ENCODE measurements at places on chromosomes 6 and 20.

GRCh38 chr6:134994431-134994830 is 44.5 kb upstream of the ALDH8A1 start:
- DNase-seq, result no peak

GRCh38 chr6:106820412-106820852 is 154.1 kb downstream of the CD24 start:
- DNase-seq, result no peak

DNA sequence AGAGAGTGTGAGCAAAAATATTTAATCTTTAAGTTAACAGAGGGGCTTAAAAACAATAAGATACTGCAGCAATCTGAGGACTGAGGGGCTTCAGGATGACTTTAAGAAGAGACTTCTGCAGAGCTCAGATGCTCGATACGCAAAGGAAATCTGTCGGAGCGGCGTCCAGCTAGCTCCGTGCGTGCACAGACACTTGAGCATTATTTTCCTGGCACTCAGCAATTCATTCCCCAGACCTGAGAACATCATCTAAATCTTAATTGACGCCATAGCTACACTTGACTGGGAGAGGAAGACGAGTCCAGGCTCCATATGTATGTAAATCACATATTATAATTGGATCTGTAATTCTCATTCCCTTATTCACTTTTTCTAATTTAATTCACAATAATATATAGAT is 228.2 kb downstream of the SOD2 start:
- DNase-seq, result no peak

GRCh38 chr6:13303668-13304017 is 24.7 kb downstream of the TBC1D7 start:
- DNase-seq, result peak; percentile 1

DNA sequence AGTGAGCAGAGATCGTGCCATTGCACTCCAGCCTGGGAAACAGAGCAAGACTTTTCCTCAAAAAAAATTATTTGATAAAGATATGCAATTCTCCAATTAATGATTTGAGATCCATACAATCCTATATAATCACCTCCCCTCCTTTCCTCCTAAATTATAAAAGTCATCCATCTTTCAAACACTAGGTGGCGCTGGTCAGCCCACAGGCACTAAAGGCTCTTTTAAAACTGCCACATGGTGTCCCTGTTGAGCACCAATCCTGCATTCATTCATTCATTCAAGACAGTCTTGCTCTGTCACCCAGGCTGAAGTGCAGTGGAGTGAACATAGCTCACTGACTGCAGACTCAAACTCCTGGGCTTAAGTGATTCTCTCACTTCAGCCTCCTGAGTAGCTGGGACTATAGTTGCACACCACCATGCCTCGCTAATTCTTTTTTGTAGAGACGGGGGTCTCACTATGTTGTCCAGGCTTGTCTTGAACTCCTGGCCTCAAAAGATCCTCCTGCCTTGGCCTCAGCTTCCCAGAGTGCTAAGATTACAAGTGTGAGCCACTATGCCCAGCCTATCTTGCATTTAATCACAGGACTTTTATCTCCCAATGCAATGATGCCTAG is 58.7 kb upstream of the SLC2A12 start:
- peak; percentile 26 for DNase-seq

DNA sequence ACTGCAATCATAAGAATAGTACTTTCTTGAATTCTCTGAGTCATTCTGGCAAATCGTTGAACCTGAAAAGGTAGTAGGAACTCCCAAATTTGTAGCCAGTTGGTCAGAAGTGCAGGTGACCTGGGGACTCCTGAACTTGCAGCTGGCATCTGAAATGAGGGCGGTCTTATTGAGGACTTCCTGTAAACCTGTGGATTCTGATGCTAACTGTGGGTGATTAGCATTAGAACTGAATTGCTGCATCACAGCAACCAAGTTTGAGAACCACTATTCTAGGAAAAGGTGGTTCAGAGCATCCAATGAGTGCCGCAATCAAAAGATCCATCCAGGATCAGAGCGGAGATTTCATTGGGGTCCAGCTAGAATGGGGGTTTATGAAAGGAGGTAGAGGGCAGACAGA is 50.2 kb upstream of the UTRN start:
- DNase-seq, result no peak

DNA sequence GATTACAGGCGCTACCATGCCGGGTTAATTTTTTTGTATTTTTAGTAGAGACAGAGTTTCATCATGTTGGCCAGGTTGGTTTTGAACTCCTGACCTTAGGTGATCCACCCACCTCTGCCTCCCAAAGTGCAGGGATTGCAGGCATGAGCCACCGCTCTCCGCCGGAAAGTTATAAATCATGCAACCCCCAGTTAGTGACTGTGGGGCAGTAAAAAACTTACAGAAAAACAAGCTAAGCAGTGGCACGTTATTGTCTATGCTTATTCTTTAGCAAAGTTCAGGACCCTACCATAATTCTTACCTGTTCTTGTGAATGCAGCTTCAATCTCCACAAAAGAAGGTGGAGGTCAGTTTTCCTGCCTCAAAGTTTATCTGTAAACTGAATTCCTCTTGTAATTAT is 47.5 kb upstream of the BTN3A2 start:
- DNase-seq, result no peak

DNA sequence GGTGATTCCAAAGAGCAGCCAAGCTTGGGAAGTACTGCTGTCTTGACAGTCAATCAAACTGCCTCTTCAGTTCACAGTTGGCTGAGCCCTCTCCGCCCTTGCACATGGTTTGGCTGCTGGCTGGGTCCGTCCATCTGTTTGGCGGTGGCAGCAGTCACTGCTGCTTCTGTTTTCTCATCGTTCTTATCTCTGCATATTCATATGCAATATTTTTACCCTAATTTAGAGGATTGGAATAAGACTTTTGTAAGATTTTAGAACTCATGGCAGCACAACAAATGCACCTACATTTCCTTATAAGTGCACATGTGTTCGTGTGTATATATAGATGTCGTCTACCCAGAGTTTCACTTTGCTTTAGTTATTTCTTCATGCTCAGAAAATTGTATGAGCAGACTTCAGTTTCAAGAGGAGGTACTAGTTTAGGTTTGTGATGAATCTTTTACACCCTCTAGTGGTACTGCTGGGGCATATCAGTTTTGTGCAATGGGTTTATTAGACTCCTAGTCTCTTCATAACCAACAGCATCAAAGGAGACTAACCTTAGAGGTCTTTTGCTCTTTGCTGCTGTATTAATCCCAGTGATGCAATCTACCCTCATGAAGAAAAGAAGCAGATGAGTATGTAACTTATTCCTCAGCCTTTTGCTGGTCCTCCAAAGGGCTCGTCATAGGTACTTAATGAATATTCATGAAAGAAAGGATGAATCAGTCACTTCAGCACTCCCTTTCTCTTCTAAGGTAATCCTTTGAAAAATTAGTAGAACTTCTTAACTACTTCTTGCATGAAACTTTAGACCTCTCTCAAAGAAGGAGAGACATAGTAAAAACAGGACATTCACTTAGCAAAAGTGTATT is 44.3 kb downstream of the KHDC1L start:
- no peak for DNase-seq

DNA sequence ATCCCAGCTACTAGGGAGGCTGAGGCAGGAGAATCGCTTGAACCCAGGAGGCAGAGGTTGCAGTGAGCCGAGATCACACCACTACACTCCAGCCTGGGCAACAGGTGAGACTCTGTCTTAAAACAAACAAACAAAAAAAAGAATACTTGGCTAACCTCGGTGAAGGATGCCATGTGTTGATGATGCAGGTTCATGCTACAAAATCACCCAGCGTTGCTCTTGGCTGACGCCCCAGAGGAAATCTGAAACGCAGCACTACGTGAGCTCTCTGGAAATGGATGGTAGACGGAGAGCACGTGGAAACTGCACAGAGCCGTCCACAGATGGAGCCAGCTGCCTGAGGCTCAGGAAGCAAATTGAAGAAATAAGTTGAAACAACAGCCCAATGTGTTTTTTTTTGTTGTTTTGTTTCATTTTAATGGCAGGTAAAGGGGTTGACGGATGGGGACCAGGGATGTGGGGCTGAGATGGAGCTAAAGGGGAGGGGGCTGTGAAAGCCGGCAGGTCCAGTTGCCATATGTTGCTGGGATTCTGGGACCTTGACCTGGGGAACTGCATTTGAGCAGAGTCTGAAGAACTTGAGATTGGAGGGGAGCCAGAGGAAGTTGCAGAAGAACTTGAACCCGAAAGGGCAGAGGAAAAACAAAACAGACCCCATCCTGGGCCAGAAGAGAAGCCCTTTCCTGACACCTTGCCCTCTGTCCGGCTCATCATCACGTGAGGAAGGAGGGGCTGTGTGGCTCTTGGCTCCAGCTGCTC is 12.8 kb upstream of the MANBAL start:
- DNase-seq, result no peak

DNA sequence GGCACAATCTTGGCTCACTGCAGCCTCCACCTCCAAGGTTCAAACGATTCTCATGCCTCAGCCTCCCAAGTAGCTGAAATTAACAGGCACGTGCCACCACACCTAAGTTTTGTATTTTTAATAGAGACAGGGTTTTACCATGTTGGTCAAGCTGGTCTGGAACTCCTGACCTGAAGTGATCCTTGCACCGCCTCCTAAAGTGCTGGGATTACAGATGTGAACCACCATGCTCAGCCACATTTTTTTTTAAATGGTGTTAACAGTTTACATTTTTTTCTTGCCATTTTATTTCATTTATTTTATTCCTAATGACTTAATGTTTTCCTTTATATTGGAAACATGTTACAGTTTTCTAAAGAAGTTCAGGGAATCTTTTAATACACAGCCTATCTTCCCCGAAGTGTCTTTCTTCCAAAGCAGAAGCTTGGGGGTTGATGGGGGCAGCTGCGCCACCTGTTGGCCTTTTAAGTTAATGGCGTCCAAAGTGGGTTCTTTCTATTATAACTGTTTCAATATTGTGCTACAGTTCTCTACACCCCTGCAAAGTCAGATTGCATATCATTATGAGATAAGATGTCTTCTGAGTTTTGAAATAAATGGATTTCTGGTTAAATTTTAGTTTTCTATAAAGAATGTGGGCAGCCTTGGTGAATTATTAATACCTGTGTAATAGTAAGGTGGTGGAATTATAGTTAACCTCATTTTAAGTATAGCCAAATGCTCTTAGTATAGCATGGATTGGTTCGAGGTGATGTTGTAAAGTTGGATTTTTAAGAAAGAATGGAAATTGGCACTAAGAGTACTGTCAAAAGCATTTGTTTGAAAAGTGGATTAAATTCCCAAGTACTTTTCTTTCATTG is 42.0 kb upstream of the PLCG1 start:
- DNase-seq, result peak; percentile 18

DNA sequence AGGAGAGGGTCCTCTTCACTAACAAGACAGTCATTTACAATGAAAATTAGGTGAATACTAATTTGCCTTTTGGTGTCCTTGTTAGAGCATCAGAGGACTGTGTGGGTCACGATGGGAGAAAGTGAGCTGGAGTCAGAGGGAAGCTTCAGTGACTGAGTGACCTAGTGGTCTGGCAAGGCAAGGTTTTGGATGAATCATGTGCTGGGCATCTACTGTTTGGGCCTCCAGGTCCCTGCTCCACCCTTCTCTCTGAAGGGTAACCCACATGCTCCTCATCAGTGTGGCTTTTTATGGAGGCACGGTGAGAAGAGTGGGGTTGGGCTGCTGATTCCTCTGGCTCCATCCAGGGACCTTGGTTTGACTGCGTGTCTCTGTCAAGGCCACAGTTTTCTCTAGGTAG is 60.5 kb upstream of the EXOC2 start:
- no peak for DNase-seq

GRCh38 chr6:63635215-63635587 is 401 bp upstream of the PHF3 start:
- no peak for DNase-seq

- DNase-seq, result no peak
Measured at GRCh38 chr20:61674688-61675087, 391.0 kb downstream of the TAF4 start.

DNA sequence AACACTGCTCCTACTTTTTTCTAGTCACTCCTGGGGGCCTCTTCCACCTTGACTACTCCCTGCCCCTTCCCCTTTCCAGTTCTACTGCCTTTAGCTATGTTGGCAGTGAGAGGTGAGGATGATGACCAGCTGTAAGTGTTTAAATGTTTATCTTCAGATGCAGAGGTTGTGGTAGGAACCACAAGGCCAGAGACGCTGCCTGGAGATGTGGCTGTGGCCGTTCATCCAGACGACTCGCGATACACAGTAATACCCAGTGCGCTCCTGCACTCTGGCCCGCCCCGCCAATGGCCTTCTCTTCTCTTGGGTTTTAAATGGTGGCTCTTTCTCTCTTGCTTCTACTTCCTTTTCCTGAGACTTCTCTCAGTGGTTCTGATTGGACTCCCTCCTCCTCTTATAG is 4.6 kb downstream of the VARS2 start:
- DNase-seq, result no peak

- DNase-seq, result no peak
Measured at GRCh38 chr20:50579511-50579910, 69.3 kb downstream of the PTPN1 start.

- DNase-seq, result no peak
Measured at GRCh38 chr6:29547573-29547972, 12.0 kb downstream of the UBD start.

DNA sequence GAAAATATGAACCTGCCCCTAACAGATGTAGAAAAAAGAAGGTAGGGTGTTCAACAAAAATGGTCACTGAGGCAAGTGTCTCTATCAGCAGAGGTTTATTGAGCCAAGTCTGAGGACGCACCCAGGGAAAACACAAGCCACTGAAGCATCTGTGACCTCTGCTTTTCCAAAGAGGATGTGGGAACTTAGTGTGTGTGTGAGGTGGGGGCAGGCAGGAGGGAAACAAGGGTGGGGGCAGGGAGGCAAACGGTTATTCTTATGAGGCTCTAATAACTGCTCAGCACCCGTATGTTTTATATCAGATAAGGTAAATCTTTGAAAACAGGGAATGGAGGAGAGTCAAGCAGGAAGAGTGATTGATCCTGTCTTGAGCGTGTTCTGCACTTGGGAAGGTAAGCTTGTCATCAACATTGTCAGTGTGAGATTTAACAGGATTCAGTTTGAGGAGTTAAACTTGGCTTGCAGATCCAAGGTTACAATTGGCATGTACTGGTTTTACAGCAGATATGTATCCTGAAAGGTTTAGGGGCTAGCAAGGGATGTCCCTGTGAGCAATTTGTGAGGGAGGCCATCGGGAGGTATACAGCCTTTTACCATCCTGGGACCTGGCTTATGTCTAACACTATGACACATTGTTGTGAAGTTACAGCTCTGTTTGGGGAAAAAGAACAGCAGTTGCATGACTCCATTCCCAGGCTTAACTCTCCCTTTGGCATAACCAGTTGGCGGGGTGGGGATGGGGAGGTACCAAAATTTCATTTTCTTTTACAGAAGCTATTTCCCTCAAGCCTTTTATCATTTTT is 33.7 kb downstream of the NINL start:
- no peak for DNase-seq

DNA sequence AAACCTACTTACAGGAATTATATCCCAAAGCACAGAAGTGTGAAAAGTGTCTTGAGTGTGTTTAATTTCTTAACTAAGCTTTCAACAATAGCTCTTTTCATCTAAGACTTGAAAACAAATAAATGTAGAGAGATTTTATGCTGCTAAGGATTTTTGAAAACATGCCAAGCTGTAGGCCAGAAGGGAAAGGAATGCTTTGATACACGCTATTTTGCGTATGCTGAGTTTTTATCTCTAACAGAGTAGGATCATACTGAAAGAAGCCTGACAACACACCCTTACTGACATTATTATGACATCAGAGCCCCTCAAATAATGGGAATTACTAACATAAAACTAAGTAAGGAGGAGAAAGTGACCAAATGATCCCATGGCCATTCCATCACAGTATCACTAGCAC is 265.5 kb downstream of the KHDC1L start:
- DNase-seq, result no peak

All from activated CD4-positive, alpha-beta T cell treated with anti-CD3 and anti-CD28 coated beads for 24 hours (primary cell).